GM23338 (cell line): ENCODE measurements at places on chromosomes 6 and 20. TPM values are rescaled to one million over a fixed set of nuclear protein-coding genes. Genes with fewer than 3 reads are reported as not detected.

The HLA-DMA gene
- total RNA-seq, result 3.5 and 5.2 TPM in 2 replicates

The NMBR gene
- not detected in 2 replicates for total RNA-seq

The VEGFA gene
- total RNA-seq, result 55.9 and 61.1 TPM in 2 replicates

The TDRD6 gene
- total RNA-seq, result 0.14 TPM in 1 of 2 replicates, not detected in the other

The SERINC1 gene
- 41.8 and 43.0 TPM in 2 replicates for total RNA-seq

The CST2 gene
- not detected in 2 replicates for total RNA-seq

The PRL gene
- not detected in 2 replicates for total RNA-seq

GRCh38 chr6:110876806-110877564, 2.4 kb downstream of the AMD1 start:
- DNase-seq, result no peak

DNA sequence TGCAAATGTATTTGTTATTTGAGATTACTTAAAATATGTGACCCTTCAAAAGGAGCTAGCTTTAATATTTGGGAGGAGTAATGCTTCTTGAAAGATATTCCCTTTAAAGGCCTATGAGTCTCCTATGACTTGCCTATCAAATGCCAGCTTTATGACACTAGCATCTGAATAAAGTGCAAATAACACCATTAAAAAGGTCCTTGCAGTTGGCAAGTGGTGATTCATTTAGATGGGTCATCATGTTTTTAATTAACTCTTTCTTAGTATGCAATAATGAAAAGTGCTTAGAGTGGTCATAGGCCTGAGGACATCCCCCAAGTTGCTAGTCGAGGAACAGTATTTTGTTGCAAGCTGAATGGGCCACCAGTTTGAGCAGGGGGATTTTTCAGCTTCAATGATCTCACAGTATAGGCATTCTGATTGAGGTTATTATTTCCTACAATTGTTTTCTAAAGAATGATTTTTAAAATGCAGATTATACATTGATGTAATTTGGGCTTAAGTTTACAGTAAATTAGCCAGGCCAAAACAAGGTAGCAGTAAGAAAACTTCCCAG, 3.7 kb upstream of the CD2AP start:
- no peak for DNase-seq

- DNase-seq, result no peak
These were observed 62.0 kb upstream of the HFE start for GRCh38 chr6:26025047-26025893.

GRCh38 chr6:88290411-88290810, 124.3 kb upstream of the CNR1 start:
- DNase-seq, result no peak

DNA sequence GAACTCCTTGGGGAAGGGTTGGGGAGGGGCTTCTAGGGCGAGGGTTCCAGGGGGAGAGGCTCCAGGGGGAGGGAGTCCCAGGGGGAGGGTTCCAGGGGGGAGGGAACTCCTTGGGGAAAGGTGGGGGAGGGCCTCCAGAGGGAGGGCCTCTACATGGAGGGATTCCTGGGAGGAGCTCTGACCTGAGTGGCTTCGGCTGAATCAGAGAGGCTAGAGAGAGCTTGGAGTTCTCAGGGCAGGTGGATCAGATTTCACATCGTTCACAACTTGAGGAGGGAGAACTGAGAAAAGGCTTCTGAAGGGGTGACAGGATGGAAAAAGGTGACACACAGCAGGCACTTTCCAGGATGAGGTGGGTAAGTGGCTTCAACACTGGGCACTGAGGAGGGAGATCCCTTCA, 49.1 kb downstream of the DAAM2 start:
- DNase-seq, result no peak

DNA sequence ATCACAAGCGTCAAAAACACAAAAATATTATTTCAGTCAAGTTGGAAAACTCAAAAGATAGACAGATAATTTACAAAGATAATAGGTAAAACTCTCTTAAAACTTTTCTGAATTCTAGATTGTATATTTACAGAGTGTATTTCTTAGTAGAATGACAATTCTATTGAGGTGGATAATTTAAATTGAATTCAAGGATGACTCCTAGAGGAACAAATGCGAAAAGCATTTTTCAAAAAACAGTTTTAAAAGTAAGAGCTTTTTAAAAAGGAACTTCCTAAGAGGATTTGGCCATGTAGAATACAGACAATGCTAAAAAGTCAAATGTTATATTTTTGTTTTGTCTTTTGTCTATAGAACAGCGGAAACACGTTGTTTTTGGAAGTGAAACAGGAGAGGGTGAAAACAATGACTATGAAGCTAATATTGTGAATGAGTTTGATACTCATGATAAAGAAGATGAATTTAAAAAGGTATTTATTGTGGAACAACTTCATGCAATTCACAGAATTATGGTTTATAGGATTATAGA, 90.1 kb downstream of the DNAH8 start:
- no peak for DNase-seq

DNA sequence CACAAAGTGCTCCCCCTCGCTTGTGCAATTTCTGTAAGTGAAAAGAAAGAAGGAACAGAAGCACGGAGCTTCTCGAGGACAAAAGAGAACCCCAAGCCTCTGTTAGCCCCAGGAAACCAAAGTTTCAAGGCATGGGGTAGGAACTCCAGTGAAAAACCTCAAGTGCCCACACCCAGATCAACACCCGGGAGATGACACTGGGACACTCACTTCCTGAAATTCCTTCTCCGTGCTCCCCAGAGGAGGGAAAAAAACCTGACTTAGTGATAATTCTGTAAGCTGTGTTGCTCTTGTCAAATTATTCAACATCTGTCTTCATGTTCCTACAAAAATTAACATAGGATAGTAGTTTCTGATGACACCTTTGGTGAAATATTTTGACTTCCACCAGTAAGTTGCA, 4.6 kb downstream of the MDGA1 start:
- DNase-seq, result no peak

- DNase-seq, result no peak
These were observed 8.2 kb downstream of the SPINT3 start for GRCh38 chr20:45507011-45507820.

DNA sequence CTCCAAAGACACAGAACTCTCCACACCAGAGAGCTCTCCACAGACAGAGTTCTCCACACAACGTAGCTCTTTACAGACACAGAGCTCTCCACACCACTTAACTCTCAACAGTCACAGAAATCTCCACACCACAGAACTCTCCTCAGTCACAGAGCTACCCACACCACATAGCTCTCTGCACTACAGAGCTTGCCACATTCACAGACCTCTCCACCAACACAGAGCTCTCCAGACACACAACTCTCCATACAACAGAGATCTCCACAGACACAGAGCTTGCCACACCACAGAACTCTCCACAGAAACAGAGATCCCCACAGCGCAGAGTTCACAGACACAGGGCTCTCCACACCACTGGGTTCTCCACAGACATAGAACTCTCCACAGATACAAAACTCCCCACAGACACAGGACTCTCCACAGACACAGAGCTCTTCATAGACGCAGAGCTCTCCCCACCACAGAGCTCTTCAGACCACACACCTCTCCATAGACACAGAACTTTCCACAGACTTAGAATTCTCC, 52.5 kb downstream of the ERMARD start:
- DNase-seq, result no peak

DNA sequence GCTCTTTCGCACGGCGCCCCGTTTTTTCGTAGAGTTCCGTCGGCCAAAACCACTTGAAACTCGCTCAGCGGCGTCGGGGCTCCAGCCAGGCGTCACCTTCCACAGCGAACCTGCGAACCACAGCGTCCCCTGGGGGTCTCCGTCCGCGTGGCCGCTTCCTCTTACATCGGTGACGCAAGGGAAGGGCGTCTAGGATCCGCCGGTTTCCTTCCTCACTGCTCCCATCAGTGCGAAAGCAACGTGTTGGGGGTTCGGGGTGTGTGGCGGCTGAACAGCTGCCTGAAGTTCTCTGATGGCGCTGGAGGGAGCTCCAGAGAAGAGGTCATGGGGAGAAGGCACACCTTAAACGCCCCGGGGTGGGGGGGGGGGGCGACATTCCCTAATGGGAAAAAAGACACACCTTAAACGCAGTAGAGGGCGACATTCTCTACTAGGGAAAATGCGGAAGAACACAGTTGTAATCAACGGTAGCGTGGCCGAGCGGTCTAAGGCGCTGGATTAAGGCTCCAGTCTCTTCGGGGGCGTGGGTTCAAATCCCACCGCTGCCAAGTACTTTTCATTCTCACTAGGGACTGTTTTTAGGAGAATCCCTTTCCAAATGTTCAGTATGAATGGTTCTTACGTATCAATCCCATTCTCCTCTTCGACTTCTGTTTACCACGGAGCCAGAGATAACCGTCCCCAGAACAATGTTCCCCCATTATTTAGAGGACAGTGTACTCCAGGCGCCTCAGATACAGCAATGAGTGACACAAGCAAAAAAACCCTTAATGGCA, 16.4 kb downstream of the ZNF311 start:
- DNase-seq, result peak; percentile 97

DNA sequence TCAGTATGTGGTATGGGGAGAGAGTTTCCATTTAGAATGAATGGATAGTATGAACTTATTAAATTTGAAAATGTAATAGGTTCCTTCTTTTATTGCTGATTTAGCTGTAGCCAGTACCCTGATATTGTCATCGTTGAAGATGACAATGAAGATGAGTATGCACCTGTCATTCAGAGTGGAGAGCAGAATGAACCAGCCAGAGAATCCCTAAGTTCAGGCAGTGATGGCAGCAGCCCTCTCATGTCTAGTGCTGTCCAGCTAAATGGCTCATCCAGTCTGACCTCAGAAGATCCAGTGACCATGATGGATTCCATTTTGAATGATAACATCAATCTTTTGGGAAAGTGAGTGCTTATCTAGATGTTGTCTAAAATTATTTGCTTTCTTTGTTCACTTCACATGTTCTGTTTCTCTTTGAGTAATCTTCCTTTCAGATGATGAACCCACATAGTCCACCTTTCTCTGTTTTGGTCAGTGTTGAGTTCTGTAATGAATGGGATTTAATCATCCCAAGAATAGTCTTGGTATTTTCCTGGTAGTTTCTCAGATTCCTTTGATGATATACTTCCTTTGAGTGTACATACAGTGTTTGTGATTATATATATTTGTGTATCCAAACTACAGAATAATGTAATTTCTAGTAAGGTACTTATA, 23.3 kb downstream of the HSF2 start:
- DNase-seq, result no peak

GRCh38 chr6:14542670-14543366, 425.2 kb downstream of the CD83 start:
- DNase-seq, result no peak

- DNase-seq, result no peak
These were observed 21.7 kb downstream of the ZBP1 start for GRCh38 chr20:57598491-57598890.

GRCh38 chr6:93293872-93294271, 125.5 kb downstream of the EPHA7 start:
- no peak for DNase-seq

DNA sequence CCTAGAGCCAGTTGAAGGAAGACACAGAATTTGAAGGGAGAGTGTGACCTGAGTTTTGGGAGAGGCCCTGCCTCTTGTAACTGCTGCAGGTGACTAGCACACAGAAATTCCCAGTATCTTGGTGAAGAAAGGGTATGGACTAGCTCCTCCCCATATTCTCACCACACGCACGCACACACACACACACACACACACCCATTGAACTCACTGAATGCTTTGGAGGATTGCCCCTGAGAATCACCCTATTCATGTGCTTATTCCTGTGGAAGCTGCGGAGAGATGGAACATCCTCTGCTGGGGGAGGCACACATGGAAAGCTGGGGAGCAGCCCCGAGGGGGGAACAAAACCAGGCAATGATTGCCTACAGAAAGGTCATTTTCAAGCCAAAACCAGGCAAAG, 6.2 kb upstream of the LMBRD1 start:
- peak; percentile 35 for DNase-seq

DNA sequence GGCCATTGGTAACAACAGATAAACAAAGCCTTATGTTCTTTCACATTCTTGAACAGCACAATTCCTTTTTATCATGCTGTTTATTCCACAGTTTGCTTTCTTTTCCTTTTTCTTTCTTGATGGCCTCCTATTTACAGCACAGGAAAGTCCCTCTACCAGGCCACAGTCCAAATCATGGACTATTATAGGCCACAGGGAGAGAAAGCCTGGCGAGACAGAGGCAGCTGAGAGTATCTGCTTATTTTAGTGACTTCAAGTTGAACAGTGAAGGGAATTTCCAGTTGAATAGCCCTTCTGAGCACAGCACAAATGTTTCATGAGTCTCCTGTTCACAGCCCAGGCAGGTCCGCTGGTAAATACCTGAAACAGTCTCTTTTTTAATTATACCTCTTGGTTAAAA, 263.7 kb upstream of the ARID1B start:
- no peak for DNase-seq

DNA sequence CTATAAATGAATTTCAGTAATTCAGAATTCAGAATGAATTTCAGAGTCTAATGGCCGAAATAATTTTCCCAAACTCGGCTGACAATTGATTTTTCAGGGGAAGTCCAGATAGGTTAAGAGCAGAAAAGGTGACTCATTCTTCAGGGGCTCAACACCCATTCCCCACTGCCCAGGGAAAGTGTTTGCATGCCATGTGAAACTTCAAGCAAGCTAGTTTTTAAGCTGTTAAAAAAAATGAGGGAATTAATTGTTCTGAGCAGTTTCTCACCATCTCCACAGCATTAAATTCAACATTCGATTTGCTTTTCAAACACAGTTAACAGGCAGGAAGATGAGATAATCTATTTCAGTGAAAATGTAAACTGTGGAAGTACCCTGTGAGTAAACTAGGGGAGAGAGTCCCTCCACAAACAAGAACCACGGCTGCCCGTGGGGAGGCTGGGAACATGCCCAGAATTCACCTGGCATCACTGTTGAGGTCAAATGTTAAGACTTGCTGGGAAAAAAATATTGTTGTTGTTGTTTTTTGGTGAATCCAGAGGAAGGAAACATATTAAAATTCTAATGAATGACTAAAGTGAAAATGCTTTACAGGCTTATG, 650.8 kb upstream of the AGPAT4 start:
- DNase-seq, result no peak
